ENCODE measurements at places on chromosomes 7 and 10. TPM values are rescaled to one million over a fixed set of nuclear protein-coding genes. Genes with fewer than 3 reads are reported as not detected.

- no peaks in the 10 kb centered on the region for H3K4me1 ChIP-seq
- no peak overlapping the region for H3K4me3 ChIP-seq
- no peaks in the 10 kb centered on the region for H3K36me3 ChIP-seq
- H3K27ac ChIP-seq, result no peak overlapping the region
- no peak for DNase-seq
These were observed 138.8 kb downstream of the ZEB1 start for GRCh38 chr10:31457858-31458257.

GRCh38 chr10:104309980-104310978 is 28.0 kb downstream of the ITPRIP start:
- peaks cover 26% of the 10 kb centered on the region for H3K36me3 ChIP-seq
- H3K4me3 ChIP-seq, result no peak overlapping the region
- no peaks in the 10 kb centered on the region for H3K27me3 ChIP-seq
- peak; percentile 73 for DNase-seq
- peak overlapping the region; percentile 82 for H3K27ac ChIP-seq
- peaks cover 29% of the 10 kb centered on the region for H3K4me1 ChIP-seq

- no peak for DNase-seq
- H3K27me3 ChIP-seq, result no peaks in the 10 kb centered on the region
- H3K4me1 ChIP-seq, result no peaks in the 10 kb centered on the region
These were observed 44.2 kb upstream of the TMEM213 start for GRCh38 chr7:138753610-138754009.

NFE2L3 gene
- total RNA-seq, result 6.5 TPM

DNA sequence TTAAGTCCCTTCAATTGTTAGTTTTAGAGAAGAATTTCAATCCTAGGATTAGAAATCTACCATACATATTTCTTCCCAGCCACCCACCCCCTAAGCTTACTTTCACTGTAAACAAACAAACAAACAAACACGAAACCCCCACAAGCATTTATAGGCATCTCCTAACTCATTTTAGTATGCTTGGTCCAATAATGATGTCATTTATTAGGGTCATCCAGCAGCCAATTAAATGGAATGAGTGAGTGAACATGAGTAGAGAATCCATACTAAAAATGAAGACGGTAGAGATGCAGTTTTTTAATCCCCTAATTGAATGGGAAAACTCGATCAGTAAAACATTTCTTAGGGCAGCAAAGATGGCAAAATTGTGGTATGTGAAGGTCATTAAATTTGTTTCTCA is 3.2 kb downstream of the TAC1 start:
- H3K4me1 ChIP-seq, result no peaks in the 10 kb centered on the region
- H3K27ac ChIP-seq, result no peak overlapping the region
- no peak overlapping the region for H3K4me3 ChIP-seq
- no peaks in the 10 kb centered on the region for H3K36me3 ChIP-seq
- DNase-seq, result no peak
- no peaks in the 10 kb centered on the region for H3K27me3 ChIP-seq

IDI2 gene
- 0.30 TPM for total RNA-seq

GBX1 gene
- not detected for total RNA-seq

CASP7 gene
- 12.9 TPM for total RNA-seq

CHN2 gene
- total RNA-seq, result 3.9 TPM

DNA sequence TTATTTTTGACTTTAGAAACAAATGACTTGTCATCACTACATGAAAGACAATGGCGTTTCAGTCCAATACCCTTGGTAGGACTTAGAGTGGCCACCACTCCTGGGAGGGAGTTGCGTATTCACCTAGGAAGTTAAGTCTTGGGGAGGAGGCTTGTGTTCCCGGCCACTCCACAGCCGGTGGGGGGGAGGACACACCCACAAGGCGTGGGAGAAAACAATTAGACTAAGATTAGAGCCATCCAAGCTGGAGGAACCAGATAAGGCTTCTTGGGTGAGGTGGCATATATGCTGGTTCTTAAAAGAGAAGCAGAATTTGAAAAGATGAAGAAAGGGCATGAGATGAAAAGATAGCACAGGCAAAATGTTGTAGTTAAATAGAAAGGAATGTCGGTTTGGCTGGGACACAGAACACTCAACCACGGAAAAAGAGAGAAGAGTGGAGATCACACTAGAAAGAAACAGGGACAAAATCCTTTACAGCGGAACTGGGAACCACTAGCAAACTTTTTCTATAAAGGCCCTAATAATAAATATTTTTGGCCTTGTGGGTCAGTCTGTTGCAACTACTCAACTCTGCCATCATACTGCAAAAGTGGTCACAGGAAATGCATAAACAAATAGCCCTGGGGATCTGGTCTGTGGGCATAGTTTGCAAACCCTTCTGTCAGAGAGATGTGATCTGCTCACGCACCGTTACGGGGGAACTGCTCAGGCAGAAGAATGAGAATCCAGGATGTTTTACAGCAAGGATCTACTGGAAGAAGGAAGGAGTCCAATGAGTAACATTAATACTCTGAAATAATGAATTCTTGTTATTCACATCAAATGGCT is 651.8 kb downstream of the PARD3 start:
- no peak overlapping the region for H3K27ac ChIP-seq
- H3K36me3 ChIP-seq, result peaks cover 5% of the 10 kb centered on the region
- DNase-seq, result no peak
- no peak overlapping the region for H3K4me3 ChIP-seq

GRCh38 chr10:118669020-118669791 is 73.8 kb upstream of the PRLHR start:
- peak overlapping the region; percentile 22 for H3K4me3 ChIP-seq
- H3K4me1 ChIP-seq, result peaks cover 7% of the 10 kb centered on the region
- H3K36me3 ChIP-seq, result no peaks in the 10 kb centered on the region
- H3K27ac ChIP-seq, result no peak overlapping the region

FBXO24 gene
- 0.84 TPM for total RNA-seq

CPA2 gene
- not detected for total RNA-seq

PROSER2 gene
- 79.5 TPM for total RNA-seq

GRCh38 chr7:155724327-155725005 is 80.0 kb downstream of the RBM33 start:
- no peaks in the 10 kb centered on the region for H3K36me3 ChIP-seq
- no peak overlapping the region for H3K4me3 ChIP-seq
- H3K27ac ChIP-seq, result no peak overlapping the region

DNA sequence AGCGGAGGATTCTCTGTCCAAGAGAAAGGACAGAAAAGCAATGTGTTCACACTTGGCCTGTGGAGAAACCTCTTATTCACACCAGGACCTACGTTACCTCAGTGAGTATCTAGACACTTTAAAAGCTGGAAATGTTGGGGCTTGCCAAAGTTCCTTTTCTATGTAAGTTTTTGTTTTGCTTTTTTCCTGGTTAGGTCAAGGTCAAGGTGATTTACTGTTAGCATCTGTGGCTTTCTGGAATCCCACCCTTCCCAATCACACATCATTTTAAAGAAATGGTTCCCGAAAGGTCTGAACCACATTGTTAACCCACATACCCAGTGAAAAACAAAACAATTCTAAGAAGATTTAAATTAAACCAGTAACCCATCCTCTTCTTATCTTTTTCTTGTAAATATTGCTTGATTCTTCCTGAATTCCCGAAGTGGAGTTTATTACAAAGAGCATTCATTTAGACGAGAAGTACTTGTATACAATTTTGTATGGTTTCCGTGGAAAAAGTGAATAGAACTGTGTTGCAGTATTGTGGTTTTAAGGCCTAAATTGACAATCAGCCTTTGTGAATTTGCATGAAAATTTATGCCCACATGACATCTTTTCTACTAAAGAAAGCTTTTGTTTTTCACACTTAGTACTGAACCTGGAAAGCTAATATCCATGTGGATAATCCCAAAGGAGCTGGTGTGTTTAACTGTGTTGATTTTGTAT is 827.0 kb upstream of the IGFBP3 start:
- H3K27ac ChIP-seq, result no peak overlapping the region
- DNase-seq, result no peak
- H3K36me3 ChIP-seq, result no peaks in the 10 kb centered on the region
- H3K4me1 ChIP-seq, result peaks cover 4% of the 10 kb centered on the region
- H3K27me3 ChIP-seq, result no peaks in the 10 kb centered on the region

CDH23 gene
- 13.8 TPM for total RNA-seq

DNA sequence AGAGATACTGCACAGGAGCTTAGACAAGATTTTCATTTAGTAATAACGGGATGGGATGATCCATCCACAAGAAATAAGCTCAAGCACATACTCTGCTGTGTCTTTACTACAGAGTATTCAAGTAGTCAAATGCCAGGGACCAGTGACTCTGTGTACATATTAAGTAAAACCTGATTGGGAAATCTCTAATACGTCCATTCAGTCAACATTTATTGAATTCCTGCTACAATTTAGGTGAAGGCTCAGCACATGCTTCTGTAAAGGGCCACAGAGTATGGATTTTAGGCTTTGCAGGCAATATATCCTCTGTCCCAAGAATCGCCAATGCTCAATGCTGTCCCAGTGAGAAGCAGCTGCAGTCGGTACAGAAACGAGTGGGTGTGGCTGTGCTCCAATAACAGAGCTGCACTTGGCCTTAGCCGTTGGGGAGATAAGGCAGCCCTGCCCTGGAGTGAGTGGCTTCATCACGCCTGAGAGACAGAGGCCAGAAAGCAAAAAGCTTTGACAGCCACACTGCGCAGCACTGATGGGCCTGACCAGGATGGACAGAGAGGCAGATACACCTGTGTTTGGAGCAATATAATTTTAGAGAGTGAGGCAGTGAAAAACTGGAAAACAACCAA is 186.8 kb downstream of the PARD3 start:
- H3K36me3 ChIP-seq, result no peaks in the 10 kb centered on the region
- no peaks in the 10 kb centered on the region for H3K27me3 ChIP-seq
- H3K4me1 ChIP-seq, result no peaks in the 10 kb centered on the region
- DNase-seq, result peak; percentile 28
- H3K27ac ChIP-seq, result no peak overlapping the region
- no peak overlapping the region for H3K4me3 ChIP-seq

TCF7L2 gene
- 26.1 TPM for total RNA-seq

GRCh38 chr7:44757739-44758138 is 9.1 kb downstream of the ZMIZ2 start:
- H3K4me1 ChIP-seq, result peaks cover 19% of the 10 kb centered on the region
- H3K4me3 ChIP-seq, result no peak overlapping the region
- DNase-seq, result no peak
- H3K27me3 ChIP-seq, result no peaks in the 10 kb centered on the region
- peaks cover 17% of the 10 kb centered on the region for H3K36me3 ChIP-seq

TMEM213 gene
- not detected for total RNA-seq

GRCh38 chr7:56048245-56048644 is 3.0 kb downstream of the PSPH start:
- peaks cover 8% of the 10 kb centered on the region for H3K36me3 ChIP-seq
- H3K27ac ChIP-seq, result no peak overlapping the region
- H3K27me3 ChIP-seq, result no peaks in the 10 kb centered on the region
- DNase-seq, result no peak

SPDYE6 gene
- not detected for total RNA-seq

ADCY1 gene
- total RNA-seq, result 4.3 TPM

IL6 gene
- 3.3 TPM for total RNA-seq

STAG3 gene
- total RNA-seq, result 7.1 TPM

DNA sequence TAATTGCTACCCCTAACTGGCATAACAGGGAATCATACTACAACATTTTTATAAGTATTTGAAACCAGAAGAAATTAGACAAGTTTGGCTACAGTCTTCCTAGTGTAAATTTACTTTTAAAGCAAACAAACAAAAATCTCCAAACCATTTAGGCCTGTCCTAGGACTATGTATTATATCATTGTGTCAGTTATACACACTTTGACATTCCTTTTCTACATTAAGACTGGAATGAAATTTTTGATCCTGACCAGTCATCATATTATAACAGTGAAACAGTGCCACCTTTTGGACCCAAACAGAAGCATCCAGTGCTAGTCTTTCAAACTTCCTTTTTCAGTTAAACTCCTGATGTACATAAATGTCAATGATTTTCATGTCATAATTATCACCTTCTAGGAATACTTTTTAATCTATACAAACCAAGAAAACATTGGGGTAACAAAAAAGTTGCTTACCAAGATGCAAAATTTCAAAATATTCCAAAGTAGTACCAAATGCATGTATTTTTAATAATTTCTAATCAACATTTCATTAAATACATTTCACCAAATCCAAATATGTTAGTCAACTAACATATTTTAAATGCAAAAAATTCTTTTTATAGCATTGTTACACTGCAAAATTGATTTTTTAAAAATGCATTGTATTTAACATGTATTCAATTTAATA is 75.7 kb downstream of the IMMP2L start:
- no peaks in the 10 kb centered on the region for H3K36me3 ChIP-seq
- H3K27me3 ChIP-seq, result no peaks in the 10 kb centered on the region
- DNase-seq, result peak; percentile 55
- H3K4me3 ChIP-seq, result no peak overlapping the region
